Globus pallidus (tissue), 1 donor: ENCODE measurements at places on chromosomes 13 and 19.

DNA sequence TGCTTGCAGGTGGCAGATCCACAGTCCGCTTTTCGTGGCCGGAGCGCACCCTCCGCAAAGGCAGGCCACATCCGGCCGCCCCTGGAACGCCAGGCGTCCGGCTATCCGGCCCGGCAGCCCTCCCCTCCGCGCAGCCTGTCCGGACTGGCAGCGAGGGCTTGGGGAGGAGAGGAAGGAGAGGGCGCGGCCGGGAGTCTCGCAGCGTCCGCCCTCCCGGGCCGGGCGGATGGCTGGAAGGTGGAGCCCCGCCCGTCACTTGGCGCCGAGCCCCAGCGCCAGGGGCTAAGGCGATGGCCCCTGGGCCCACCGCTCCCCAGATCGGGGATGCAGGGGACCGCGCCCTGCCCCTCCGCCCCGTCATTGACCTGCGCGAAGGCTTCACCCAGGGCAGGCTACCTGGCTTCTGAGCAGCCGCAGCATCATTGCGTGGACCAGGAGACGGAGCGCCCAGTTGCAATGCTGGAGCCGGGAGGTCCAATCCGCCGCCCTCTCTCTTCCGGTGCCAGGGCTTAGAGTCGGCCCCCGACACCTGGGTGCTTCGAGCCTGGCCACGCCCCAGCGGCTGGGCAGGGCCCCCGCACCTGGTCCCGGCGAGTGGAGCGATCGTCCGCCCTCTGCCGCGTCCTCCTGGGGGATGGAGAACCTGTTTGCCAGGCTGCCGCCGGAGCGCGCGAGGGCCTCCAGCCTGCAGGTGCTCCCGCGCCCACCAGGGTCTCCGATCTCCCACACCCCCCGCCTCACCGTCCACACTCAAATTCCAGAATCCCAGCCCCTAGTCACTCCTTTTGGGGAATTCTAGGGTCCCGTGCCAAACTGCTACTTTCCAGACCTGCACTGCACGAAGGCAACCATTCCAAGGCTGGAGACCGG, at the start of gene FUT1:
Gene FUT1, minus strand, starts transcription at position 146 of the 870 bp plus-strand sequence. CDS start 1,360 bp downstream, outside the sequence.
- DNase-seq = no peak

DNA sequence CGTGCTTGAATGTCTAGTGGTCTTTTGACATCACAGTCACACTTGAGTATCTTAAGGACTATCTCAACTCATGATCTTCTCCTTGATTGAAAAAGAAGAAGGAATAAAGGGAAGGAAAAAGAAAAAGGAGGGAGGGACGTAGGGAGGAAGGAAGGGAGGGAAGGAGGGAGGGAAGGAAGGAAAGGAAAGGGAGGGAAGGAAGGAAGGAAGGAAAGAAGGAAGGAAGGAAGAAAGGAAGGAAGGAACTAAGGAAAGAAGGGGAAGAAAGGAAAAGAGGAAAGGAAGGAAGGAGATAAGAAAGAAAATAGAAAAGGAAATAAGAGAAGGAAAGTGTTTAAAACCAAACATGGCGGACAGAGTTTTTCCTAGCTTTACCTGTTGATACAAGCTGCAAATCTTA, 64.7 kb downstream of the RNASEH2B start:
- no peak for DNase-seq

- DNase-seq = no peak
Measured at GRCh38 chr19:56842412-56842811, 1.9 kb upstream of the PEG3 start.

DNA sequence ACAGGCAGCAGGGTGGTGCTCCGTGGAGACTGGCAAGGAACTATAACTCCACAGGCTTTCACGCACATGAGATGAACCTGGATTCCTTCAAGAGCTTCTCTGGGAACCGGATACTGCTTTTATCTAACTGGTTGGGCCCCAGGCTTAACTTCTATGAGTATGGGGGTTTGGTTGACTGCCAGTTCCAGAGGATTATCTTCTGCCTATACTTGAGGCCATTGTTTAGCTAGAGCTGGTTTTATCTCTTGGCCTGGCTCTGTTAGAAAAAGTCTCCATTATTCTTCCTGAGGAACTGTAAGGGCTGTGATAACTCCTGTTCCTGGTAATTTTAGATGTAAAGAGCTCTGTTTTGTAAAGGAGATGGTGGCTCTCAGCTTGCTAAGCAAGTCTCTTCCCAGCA, 40.9 kb downstream of the ZNF846 start:
- no peak for DNase-seq

GRCh38 chr13:113544071-113544891, 40.3 kb upstream of the TFDP1 start:
- no peak for DNase-seq

DNA sequence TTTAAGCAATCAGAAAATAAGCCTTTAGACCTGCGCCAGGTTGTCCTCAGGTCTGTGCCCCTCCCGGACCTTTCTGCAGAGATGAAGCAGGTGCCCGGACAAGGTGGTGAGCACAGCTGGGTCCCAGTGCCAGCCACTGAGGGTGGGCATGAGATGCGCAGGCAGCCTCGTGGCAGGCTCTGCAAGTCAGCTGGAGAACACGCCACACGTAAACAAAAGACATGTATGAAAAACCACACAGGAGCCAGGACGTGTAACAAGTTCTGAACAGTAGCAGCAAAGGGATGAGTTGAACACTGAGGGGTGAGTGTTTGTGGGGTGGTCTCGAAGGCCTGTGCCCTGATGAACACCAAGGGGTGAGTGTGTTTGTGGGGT, 68.8 kb upstream of the MCF2L start:
- DNase-seq = no peak
